ENCODE measurements at places on chromosomes 5 and 9.

GRCh38 chr9:138072161-138072842, 194.7 kb downstream of the CACNA1B start:
- no peak for DNase-seq

GRCh38 chr5:150519978-150520377, 12.0 kb downstream of the NDST1 start:
- DNase-seq = no peak

GRCh38 chr5:31495336-31495735, 36.6 kb downstream of the DROSHA start:
- no peak for DNase-seq

- no peak for DNase-seq
Observed at GRCh38 chr5:175866377-175866907, 4.9 kb upstream of the CPLX2 start.

GRCh38 chr5:98865690-98866089, 63.1 kb downstream of the CHD1 start:
- DNase-seq = no peak

DNA sequence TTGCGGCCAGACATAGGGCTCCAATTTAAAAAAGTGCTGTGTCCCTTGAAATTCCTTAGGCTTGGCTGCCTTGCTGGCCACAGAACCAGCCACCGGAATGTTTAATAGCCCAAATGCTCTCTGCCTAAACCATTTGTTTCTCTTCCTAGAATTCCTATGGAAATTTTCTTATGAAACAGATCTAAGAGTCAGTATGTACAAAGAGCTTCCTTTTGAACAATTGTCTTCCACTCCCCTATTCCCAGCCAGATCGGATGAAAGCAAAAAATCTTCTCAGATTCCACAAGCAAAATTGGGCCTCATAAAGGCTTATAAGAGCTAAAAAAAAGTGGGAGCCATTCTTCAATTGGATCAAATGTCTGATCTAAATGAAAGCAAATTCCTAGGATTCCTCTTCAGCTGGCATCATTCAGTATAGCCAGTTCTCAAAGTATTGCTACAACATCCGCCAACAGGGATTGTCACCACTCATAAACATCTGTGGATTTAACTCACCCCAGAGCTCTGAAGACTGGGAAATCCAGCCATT, 104.3 kb downstream of the CEMIP2 start:
- no peak for DNase-seq

GRCh38 chr9:128421482-128421996, 882 bp downstream of the CERCAM start:
- DNase-seq = no peak

GRCh38 chr9:133775951-133776905, 38.1 kb upstream of the SARDH start:
- DNase-seq = no peak

GRCh38 chr9:129794549-129794948, 8.4 kb upstream of the TOR1B start:
- DNase-seq = no peak

DNA sequence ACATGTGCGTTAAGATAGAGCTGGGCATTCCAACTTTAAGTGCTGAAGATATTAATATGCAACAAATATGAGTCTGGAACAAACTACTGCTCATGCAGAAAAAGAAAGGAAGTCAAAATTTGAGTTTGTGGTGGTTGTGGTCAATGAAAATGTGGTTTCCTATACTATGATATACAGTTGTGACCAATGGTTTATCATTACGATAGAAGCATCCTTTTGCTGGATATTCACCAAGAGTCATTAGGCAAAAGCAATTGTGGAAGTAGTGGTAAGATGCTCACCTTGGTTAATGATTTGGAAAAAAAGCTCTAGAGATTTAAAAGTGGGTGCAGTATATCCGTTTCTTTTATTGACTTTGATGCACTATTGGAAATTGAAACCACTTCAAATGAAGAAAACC, 1007.0 kb downstream of the NR2F1-AS1 start:
- no peak for DNase-seq
